ENCODE measurements at places on chromosomes 4 and X. TPM values are rescaled to one million over a fixed set of nuclear protein-coding genes. Genes with fewer than 3 reads are reported as not detected.
A peak's percentile ranks its signal among the peaks of the same experiment; 100 is the strongest.

The TXK gene
- total RNA-seq = 3.0 TPM

GRCh38 chrX:39487166-39487968 lies 610.4 kb downstream of the BCOR start:
- no peak for DNase-seq

DNA sequence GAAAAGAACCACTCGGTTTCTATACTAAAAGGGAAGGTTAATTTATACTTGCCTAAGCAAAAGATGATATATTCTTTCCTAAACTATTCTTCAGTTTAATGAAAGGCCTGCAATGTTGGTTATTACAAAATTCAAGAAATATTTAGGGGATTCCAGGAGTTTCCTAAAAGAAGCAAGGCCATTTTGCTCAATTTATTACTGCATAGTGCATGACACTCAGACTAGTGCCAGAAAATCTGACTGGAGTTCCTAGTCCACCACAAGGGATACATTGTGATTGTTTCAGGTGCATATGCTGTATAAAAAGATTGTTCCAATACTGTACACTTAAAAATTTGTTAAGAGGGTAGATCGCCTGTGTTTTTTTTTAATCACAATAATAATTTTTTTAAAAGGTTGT lies 78.7 kb downstream of the CAPN6 start:
- no peak for DNase-seq

DNA sequence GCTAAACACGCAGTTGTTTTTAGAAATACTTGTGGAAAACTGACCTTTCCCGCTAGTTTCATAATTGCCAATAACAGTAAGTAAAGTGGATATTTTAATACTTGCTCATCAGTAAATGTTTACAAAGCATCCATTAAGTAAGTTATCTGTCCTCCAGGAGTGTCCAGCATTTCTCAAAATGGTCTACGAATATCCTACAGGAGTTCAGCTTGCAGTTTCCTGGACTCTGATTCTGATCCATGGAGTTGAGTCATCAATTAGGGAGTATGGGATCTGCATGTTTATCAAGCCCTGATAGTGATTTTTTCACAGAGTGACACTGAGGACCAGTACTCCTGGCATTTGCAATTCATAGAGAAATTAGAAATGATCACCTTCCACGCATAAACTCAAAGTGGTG lies 325.2 kb upstream of the AADAT start:
- DNase-seq = no peak

GRCh38 chr4:168076989-168077725 lies 15.2 kb upstream of the ANXA10 start:
- peak; percentile 63 for DNase-seq

The MGAT4D gene
- total RNA-seq = not detected

- no peak for DNase-seq
Measured at GRCh38 chr4:7810783-7811535, 128.7 kb downstream of the AFAP1 start.

GRCh38 chr4:107845681-107846080 lies 20.9 kb downstream of the SGMS2 start:
- no peak for DNase-seq

DNA sequence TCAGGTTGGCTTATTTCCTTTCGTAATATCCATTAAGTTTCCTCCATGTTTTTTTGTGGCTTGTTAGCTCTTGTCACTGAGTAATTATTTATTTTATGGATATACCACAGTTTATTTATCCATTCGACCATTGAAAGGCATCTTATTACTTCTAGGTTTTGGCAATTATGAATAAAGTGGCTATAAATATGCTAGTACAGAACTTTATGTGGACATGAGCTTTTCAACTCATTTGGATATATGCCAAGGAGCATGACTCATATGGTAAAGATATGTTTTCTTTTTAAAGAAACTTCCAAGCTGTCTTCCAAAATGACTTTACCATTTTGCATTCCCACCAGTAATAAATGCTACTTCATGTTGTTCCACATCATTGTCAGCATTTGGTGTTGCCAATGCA lies 803.6 kb downstream of the GLUD2 start:
- DNase-seq = no peak

DNA sequence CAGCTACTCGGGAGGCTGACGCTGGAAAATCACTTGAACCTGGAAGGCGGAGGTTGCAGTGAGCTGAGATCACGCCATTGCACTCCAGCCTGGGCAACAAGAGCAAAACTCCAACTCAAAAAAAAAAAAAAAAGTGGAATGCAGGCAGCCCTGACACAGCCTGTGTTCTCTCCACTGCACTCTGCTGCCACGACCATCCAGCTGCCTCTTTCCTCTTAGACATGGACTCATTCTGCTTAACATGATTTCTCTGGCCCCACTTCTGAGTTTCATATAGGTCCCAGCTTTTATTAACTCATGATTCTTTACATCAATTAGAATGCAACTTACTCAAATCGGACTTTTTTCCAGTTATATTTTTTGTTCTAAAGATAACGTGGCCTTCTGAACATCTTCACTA lies 29.6 kb downstream of the SLC10A6 start:
- no peak for DNase-seq

The STK26 gene
- 65.2 TPM for total RNA-seq

GRCh38 chrX:115268421-115268820 lies 21.1 kb upstream of the LUZP4 start:
- DNase-seq = no peak

The FAM149A gene
- 13.5 TPM for total RNA-seq

DNA sequence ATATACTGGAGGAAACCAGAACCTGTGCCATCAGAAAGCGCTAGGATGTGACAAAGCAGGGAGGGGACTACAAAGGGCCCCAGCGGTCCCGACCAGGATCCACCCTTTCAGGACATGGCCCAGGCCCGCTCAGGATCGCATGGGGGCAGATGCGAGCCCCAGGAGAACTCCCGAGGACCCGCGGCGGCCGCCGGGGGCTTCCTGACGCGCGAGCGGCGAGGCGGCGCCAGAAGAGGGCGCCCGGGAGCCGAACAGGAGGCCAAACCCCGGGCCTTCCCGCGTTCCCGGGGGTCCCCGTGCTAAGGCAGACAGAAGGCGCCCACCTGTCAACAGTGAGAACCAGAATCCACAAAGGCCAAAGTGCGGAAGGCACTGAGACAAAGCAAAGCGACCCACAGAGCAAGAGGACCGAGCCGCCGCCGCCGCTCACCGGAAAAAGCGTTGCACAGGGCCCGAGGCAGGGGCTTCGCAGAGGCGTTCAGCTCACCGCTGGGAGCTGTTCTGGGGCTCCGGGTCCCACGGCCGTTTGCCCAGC lies 7.3 kb upstream of the OPN1LW start:
- DNase-seq = peak; percentile 67

The COL4A5 gene
- total RNA-seq = 276 TPM

DNA sequence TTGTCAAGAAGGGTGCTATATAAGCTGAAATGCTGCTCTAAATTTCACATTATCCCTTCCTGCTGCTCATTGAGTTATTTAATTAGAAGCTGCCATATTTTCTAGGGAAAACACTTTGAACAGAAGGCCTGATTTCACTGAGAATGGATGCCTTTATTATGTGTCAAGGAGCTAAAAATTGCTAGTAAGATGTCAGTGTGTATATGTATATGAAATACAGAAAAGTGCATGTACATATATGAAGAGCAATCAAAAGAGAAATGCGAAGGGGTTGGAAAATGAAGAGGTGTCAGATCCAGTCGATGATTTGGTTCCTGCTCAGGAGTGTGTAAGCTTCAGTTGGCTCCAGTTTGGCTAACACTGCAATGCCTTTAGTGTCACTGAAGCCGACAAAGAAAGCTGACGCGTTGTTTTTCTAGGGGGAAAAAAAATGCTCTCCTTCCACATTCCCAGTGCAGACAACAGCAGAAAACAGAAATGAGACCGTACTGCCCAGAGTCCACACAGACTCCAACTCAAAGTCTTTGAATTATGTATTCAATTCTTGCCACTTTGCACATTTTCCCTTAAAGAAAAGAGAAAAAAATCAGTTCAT lies 154.2 kb downstream of the NHS start:
- no peak for DNase-seq

GRCh38 chr4:185110375-185110823 lies 32.7 kb upstream of the SLC25A4 start:
- DNase-seq = no peak

Measured in progenitor cell of endocrine pancreas (in vitro differentiated cells).